D341Med (cell line): ENCODE measurements at places on chromosomes 12 and 14.

GRCh38 chr12:120737557-120738251 is 12.1 kb downstream of the ACADS start:
- DNase-seq = no peak

DNA sequence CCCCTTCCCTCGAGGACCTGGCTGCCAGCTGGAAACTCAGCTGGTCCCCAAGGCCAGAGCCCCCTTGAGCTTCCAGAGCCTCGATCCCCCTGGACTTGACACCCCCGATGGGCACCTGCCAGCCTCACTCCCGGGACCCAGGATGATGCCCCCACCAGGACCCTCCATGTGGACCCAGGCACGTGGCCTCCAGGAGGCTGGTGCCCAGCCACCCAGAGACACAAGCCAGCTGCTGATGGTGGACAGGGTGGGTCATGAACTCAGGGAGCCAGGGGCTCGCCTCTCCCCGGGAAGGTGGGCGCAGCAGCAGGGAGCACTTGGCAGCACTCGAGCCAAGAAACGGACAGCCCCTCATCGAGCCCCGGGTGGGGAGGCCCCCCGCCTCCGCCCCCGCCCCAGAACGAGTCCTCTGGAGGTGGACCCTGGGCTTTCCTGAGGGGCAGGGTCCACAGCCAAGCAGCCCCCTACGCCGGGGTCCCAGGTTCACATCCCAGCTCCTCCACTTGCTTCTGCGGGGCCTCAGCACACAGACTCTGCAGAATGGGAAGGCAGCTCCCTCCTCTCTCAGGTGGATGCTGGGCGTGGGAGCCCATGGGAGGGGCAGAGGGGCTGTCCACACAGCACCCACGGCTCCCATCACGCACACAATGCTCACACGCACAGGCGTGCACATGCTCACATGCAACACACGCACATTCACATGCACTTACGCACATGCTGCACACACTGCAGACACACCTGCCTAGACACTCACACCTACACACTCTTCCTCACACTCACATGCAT is 12.1 kb downstream of the C14orf180 start:
- DNase-seq = no peak

DNA sequence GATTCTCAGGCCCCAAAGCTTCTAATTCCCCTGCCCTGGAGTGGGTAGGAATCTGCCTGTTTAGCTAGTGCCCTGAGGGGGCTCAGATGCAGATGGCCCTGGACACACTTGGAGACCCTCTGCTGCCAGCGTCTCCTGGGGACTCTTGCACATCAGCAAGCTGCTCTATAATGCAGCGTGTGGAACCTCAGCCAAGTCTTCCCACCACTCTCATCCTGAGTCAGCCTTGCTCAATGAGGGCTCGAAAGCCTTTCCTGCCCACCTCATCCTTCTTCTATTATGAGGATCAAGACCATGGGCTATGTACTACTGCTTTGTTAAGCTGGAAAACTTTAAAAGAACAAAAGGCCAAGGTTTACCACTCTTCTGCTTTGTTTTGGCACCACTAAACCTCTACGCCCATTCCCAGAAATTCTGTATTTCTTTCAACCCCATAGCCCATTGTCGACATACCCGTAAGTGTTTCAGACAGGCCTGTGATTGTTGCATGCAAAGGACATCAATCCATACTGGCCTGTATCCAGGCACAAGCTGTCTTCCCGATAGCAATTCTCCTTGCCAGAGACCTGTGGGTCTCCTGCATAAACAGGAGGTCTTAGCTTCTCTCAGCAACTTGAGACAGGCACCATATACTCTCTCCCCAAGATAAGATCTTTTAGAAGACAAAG is 246.9 kb downstream of the DPF3 start:
- DNase-seq = no peak

- no peak for DNase-seq
These were observed 25.4 kb upstream of the ADAMTS20 start for GRCh38 chr12:43577381-43577780.

DNA sequence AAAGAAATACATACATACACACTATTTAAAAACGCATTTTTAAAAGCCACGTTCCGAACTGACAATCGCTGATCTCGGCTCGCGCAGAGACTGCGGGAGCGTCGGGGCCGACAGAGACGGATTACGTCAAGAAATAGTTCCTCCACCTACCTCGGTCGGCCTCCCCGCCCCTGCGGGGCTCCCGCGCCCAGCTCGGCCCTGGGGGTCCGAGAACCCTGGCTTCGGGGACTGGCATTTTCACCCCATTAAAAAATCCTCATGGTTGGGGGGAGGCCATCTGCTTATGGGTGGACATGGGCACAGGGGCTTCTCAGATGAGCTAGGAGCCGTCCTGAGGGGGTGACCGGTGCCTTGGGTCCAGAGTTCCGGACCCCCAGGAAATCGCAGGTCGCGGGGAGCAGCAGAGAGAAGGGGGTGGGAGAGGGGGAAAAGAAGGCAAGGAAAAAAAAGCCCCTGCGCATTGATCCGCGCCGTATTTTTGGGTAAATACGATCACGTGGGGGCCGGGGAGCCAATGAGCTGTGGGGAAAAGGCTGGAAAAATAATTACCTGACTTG is 324 bp upstream of the HOXC9 start:
- peak; percentile 64 for DNase-seq

- no peak for DNase-seq
These were observed 13.6 kb upstream of the FOXN3 start for GRCh38 chr14:89430391-89431236.
